ENCODE measurements at places on chromosomes 13 and 19.

GRCh38 chr19:34254046-34254697 is at the start of gene GARRE1:
GARRE1 (plus strand) TSS chr19:34254554; CDS start chr19:34300474, 45,920 bp downstream.
- DNase-seq: peak; percentile 81

- DNase-seq: peak; percentile 28
Observed at GRCh38 chr19:50705422-50706019, 14.1 kb downstream of the SHANK1 start.

DNA sequence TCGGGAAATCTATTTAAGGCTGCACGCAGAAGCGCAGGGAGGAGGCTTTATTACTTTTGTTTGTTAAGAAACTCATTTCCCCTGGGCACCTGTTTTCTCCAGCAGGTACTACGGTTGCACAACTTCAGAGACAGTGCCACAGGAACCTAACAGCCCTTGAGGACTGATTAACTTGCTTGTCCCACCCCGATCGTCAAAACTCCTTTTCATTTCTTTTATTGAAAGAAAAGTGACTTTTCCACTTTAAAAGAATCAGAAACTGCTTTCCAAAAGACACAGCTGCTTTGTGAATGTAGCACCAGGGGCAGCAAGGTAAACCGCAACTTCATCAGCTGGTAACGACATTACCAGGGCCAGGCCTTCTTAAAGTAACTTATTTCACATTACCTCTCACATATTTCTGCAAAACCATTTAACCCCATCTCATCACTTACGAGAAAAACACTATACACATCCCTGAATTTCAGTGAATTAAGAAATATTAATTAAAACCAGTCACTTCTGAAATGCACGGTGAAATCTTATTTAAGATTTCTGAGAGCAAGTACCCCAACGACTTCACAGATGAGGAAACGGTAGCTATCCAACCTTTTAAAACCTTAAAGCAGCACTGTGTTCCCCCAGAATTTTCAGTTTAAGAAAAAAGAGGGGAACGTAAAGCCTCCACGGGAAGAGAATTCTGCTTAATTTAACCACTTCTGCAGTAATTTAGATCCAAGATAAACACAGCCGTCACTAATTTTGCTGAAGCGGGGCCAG is 1.4 kb downstream of the ANKRD10 start:
- DNase-seq: no peak

DNA sequence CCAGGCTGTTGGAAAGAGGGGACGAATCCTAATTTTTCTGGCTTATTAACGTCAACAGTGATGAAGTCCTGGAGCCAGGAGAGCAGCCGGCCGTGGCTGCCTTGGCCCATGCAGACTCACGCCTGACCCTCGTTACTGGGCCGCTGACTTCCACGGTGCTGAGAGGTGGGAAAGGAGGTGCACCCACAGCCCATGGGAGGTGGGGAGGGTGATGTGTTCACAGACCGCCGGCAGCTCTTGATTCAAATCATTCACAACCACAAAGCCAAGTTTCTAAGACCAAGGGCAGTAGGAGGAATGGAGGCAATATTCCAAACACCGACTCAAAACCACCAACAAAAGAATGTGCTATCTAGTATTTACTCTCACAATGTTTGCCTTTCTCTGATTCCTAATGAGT is 24.3 kb downstream of the COL4A2 start:
- DNase-seq: no peak

GRCh38 chr13:45403081-45403480 is 15.1 kb downstream of the SLC25A30 start:
- DNase-seq: no peak

GRCh38 chr13:47175172-47175866 is 278.5 kb upstream of the HTR2A start:
- DNase-seq: no peak

GRCh38 chr13:28753946-28754345 is 35.2 kb upstream of the SLC46A3 start:
- DNase-seq: no peak

- DNase-seq: no peak
Observed at GRCh38 chr13:110627351-110627750, 12.0 kb downstream of the NAXD start.

- no peak for DNase-seq
Observed at GRCh38 chr13:37143911-37144310, 38.4 kb upstream of the CSNK1A1L start.

GRCh38 chr19:49589502-49589905 is 1.5 kb upstream of the PRR12 start:
- no peak for DNase-seq

GRCh38 chr19:39237200-39238184 is 7.3 kb downstream of the IFNL3 start:
- no peak for DNase-seq

DNA sequence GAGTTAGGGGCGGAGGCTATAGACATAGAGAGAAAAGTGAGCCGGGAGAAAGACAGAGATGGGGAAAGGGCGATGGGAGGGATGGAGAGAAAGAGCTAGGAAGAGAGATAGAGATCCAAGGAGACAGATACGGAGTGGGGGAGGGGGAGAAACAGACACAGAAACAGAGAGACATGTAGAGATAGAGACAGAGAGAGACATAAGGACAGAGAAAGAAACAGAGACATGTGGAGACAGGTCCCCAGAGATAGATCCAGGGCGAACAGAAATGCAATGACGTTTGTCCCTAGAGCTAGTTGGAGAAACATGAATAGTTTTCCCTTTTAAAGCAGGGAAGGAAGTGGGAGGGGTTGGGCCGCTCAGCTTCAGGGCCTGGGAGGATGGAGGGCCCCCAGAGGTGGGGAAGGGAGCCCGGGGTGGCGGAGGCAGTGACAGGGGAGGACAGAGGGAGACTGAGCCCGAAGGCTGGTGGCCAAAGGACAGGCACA is 4.6 kb downstream of the PPP1R14A start:
- DNase-seq: peak; percentile 48

GRCh38 chr13:24308488-24309020 is 826 bp upstream of the C1QTNF9 start:
- no peak for DNase-seq

DNA sequence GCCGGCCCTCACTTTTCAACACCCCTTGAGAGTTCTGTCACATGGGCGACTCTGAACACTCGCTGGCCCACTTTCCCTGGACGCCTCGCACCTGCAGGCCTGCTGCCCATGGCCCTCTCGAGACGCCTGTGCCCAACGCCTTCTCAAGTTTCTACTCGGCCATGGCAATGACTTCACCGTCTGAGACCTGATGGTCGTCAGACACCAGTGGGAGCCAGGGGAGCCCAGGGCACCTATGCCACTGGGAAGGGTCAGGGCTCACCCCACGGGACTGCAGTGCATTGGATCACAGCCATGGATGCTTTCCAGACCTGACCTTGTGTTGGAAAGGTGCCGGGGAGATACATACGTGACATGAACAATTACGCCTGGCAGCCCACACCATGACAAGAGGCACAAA is 60.1 kb downstream of the KLF2 start:
- no peak for DNase-seq

DNA sequence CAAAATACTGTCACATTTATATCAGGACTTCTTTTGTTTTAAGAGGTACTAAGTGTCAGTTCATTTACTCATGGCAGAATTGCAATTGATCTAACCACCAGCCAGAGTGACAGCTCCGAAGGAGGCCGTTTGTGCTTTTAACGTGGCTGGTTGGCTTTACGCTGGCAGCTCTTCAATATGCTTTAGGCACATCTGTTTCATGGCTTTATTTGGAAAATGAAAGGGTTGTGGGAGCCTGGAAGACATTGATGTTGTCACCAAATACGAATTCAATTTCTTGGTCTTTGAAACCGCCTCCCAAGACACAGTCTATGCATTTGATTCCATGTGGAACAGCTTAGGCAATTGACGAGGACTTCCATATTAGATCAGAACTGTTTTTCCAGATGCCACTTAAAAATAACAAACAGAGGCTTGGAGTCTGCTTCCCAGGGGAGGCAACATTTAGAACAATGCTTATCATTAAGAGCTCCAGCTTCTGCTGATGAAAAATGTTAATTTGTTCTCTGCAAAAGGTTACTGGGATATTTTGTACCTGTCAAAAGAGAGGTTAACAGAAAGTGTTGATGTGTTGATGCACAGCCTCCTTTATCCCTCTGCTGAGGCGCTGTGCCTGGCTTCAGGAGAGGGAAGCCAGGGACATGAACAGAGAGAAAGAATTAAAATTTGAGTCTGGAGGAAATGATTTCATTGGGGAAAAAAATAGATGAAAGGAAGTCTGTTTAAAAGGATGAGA is 64.0 kb upstream of the TNFRSF19 start:
- no peak for DNase-seq

- DNase-seq: no peak
Observed at GRCh38 chr13:83914368-83914767, 32.1 kb upstream of the SLITRK1 start.

DNA sequence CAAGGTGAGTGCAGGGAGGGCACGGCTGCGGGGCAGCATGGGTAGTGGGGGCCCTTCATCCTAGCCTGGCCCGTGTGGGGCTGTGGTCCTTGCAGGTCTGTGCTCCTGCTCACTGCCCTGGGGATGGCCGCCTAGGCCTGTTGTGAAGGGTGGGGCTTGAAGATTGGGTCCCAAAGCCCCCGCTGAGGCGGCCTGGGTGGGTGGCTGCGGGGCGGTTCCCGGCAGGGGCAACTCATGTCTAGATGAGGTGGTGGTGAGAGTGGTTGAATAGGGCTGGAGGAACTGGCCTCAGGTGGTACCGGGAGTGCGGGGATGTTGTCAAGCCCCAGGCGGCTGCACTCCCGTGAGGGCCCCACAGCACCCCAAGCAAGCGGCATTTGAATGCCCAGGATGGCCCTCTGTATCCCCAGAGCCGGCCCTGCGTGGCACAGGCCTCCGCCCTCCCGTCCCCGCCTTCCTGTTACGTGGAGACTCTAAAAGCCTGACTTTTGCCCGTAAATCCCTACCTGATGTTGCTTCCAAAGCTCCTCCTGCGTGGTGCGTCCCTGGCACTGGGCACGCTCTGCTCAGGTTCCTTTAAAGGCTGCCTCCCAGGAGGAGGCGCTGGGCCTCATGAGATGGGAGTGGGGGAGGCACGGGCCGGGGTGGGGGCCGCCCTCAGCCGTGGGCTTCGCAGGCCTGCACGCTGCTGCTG is 15.0 kb downstream of the SPPL2B start:
- no peak for DNase-seq

- DNase-seq: no peak
Observed at GRCh38 chr13:76971851-76972829, 19.7 kb upstream of the CLN5 start.

- no peak for DNase-seq
Observed at GRCh38 chr19:52943134-52943883, 19.4 kb downstream of the ZNF816 start.

DNA sequence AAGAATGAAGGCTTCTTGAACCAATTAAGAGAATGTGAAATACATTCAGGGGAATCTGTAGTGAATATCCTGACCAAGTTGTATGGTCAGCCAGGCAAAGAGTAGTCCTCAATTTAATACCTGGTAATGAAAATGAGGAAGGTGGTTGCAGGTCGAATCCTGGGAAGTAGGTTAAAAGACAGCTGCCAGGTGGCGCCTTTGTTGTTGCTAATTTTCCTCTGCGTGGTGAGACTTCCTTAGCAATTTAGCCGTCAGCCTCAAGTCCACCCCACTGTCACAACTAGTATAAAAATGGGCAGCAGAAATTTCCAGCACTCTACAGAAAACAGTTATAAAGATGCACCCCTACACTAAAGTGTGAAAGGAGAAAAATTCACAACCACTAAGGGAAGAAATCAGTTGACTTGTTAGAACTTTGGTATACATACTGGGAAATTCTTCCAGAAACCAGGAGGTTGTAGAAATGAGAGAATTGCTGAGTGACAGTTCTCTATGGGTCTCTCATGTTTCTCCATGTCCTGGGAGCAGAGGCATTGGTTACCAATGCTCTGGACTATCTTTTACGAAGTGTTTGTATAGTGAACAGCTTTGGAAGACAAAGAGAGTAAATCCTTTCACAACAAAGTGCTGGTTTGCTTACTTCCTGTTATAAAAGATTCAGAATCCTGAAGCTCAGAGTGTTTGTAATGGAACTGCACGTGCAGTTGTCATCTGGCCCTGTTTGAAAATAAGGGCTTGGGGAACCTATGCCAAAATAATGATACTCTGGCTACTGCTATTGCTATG is 235.9 kb downstream of the NHLRC3 start:
- no peak for DNase-seq

DNA sequence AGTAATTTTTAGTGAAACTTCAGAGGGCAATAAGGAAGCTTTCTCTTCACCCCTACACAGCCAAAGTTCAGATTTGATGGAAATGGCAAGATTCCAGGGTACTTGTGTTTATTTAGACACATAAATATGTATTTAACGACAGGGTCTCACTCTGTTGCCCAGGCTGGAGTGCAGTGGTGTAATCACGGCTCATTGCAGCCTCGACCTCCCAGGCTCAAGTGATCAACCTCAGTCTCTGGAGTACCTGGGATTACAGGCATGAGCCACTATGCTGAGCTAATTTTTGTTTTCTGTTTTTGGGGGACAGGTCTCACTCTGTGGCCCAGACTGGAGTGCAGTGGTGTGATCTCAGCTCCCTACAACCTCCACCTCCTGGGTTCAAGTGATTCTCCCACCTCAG is 2.0 kb upstream of the SYCE2 start:
- no peak for DNase-seq

GRCh38 chr19:13270514-13271105 is 120.4 kb downstream of the IER2 start:
- DNase-seq: no peak

- no peak for DNase-seq
Observed at GRCh38 chr19:45899919-45900589, 2.4 kb downstream of the MYPOP start.

DNA sequence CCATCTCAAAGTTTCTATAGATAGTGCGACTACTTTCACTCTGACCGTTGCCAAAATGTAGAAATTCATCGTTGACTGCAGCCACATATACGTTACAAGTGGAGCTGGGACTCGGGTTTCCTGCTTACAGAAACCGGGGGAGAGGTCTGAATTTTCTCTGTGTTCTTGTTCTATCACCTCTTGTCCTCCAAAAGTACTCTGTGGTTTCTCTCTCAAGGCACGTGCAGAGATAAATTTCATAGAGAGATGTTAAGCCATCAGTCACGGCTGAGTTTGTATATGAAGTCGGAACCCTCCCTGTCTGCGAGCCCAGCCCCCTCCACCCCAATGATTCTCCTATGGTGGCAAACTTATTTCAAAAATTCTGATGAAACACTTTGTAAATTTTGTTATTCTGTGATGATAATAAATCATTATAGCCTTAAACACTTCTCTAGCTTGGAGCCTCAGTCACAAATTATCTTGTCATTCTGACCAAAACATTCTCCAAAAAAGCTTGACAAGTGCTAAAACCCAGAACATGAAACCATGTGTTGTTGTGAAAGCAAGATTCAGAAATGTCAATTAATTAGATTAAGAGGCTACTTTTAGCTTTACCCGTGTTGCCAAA is 87.5 kb downstream of the TSHZ3 start:
- no peak for DNase-seq

GRCh38 chr13:113933901-113934300 is 40.0 kb downstream of the C13orf46 start:
- DNase-seq: no peak

- DNase-seq: no peak
Observed at GRCh38 chr13:85806553-85807175, 7.4 kb upstream of the SLITRK6 start.

DNA sequence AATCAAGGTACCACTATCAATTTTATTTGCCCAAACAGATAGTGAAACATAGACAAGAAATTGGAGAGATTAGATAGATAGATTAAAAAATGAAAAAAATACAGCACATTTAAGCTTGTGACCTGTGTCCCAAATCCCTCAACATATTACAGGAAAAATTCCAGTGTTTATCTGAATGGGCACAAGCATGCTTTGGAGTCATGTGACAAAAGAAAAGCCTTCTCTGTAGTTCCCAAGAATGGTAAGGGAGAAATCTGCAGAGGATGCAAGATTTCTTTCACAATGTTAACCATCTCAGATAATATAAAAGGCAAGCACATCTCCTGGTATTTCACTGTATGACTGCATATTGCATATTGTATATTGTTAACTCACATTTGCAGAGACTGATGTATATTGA is 168.0 kb downstream of the PCDH9 start:
- no peak for DNase-seq
